ENCODE measurements at places on chromosomes 4 and X. TPM values are rescaled to one million over a fixed set of nuclear protein-coding genes. Genes with fewer than 3 reads are reported as not detected.

- H3K4me1 ChIP-seq, result no peaks in the 10 kb centered on the region
- H3K27me3 ChIP-seq, result no peaks in the 10 kb centered on the region
- H3K36me3 ChIP-seq, result no peaks in the 10 kb centered on the region
- H3K4me3 ChIP-seq, result no peak overlapping the region
Observed at GRCh38 chrX:4243759-4244158, 530.3 kb upstream of the PRKX start.

DNA sequence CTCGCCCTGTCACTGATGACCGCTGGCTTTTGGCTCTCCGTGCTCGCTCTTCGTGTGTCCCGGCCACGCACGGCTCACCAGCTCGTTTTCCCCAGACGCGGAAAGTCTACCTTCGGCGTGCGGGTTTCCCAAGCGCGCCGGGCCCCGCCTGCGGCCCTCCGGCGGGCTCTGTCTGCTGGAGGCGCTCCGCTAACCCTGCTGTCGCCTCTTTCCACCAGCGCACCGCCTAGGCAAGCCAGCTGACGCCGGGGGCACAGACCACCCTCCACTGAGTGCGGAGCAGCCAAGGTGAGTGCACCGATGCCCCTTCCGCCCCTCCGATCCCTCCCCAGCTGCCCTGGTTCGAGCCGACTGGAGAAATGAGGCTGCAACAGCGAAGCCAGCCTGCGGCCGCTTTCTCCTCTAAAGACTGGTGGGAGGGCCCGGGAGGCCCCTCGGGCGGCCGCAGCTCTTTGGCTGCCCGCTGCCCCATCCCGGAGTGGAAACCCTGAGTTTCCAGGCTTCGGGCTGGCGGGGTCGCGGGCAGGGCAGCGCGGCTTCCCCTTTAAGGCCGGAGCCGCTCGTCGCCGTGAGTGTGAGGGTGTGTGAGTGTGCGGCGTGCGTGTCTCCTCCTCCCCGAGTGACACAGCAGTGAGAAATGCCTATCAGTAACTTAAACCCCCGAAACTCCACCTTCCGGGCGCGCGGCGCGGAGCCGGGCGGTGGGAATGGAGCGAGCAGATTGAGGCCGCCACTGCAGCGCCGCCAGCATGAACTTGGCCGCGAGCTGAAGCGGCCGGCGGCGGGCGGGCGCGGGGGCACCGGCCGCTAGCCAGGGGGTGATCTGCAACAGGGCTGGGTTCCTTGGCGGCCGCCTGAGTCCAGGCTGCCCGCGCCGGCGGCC, at the start of gene MAMLD1:
Gene MAMLD1, plus strand, starts transcription at position 719 of the 883 bp plus-strand sequence. CDS start 82,200 bp downstream, outside the sequence.
- H3K4me3 ChIP-seq, result peak within 1 kb of the TSS; percentile 64
- no peaks in the 10 kb centered on the region for H3K36me3 ChIP-seq
- H3K4me1 ChIP-seq, result peaks cover 16% of the 10 kb centered on the region
- no peaks in the 10 kb centered on the region for H3K27me3 ChIP-seq

TMPRSS11E gene
- 9.0 TPM for total RNA-seq

FAM47A gene
- total RNA-seq, result not detected

PPARGC1A gene
- 10.5 TPM for total RNA-seq

Measured in suprapubic skin (tissue), 4 donors.